ENCODE measurements at places on chromosomes 6 and 20.

GRCh38 chr20:5845681-5846615, 95.7 kb downstream of the SHLD1 start:
- DNase-seq = no peak

- DNase-seq = peak; percentile 32
Observed at GRCh38 chr6:16319813-16320532, 81.6 kb downstream of the GMPR start.

DNA sequence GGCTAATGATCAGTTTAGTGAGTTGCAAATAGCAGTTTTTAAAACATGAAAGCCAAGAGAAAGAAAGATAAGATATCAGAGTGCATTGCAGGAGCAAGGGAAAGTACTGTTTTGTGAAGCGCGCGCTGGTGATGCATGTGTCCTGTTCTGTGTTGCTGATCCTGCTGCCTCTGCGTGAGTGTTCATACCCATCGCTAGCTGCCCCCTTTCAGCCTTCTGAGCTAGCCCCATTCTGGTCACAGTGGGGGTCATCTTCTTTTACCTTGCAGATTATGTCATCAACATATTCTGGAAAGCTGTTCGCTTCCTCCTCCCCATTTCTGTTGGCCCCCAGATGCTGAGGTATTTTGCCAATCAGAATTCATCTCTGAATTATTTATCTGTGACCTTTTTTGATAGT, 1.9 kb downstream of the MRAP2 start:
- no peak for DNase-seq

- no peak for DNase-seq
Observed at GRCh38 chr6:43334466-43335095, 26.0 kb upstream of the CRIP3 start.

DNA sequence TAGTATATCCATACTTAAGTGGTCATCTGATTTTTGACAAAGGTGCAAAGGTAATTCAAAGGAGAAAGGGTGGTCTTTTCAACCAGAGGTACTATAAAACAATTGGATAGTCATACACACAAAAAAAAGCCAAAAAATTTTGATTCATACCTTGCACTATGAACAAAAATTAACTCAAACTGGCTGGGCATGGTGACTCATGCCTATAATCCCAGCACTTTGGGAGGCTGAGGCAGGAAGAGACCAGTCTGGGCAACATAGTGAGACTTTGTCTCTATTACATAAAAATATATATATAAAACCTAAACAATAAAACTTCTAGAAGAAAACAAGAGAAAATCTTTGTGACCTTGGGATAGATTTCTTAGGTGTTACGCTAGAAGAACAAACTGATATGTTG, 43.8 kb upstream of the ADIG start:
- no peak for DNase-seq

GRCh38 chr20:40319741-40320516, 369.1 kb downstream of the MAFB start:
- no peak for DNase-seq

DNA sequence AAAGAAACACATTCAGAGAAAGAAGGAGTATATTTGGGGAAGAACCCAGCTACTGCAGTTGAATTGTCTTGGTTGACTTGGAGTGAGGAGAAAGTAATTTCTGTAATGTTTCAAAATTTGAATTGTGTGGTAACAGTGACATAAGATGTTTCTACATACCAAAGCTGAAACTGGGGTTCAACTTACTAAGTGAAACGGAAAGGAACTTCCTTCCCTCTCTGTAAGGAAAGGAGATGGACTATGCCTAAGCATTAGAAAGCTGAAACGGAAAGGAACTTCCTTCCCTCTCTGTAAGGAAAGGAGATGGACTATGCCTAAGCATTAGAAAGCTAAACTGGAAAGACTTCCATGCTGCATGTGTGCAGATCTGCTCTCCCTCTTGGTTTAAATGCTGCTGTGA, 46.0 kb downstream of the HUS1B start:
- DNase-seq = no peak

DNA sequence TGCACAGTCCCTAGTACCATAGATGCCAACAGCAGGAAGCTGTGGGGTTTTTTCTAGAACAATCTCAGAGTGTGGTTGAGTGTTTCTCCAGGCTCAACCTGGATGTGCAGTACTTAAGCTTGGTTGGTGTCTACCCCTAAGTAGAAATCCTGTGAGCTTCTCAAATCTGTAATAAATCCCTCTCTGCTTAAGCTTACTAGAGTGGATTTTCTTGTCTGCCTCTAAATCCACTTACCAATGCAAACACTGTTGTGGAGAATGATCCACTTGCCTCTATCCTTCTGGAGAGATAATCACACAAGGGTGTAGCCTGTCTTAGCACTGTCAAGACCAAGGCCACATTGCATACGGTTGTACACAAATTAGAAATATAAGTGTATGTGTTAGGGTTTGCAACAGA, 43.3 kb upstream of the CLIC5 start:
- DNase-seq = no peak

DNA sequence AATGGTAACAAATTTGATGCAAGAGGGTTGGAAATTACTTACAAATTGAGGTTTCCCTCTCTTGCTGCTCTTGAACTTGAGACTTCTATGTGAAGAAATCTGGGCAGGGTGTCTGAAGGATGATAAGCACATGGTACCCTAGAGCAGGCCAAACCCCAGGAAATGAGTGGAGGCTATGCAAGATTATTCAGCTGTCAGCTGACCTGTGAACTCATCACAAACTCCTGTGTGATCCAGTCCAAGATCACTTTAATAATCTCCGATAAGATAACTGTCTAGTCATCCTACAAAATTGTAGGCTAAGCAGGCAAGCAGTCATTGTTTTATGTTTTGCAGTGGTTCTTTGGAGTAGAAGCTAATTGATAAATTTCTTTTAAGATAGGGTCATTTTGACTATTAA, 213.1 kb downstream of the BTBD3 start:
- no peak for DNase-seq

DNA sequence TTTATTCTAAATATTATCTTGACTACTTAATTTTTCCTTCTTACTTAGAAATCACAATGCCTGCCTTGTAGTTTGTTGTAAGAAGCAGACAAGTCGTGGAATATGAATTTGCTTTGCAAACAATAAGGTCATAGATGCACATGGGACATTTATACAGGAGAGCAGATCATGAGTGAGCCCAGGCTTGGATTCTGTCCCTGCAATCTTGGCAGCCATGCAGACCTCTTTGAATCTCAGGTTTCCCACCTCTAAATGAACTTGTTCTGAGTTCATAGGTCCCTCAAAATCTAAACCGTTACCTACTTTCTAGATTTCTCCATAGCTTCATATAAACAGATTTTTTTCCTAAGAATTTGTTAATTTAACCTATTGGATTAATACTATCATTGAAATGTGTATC, 19.5 kb downstream of the KIAA0408 start:
- DNase-seq = no peak

DNA sequence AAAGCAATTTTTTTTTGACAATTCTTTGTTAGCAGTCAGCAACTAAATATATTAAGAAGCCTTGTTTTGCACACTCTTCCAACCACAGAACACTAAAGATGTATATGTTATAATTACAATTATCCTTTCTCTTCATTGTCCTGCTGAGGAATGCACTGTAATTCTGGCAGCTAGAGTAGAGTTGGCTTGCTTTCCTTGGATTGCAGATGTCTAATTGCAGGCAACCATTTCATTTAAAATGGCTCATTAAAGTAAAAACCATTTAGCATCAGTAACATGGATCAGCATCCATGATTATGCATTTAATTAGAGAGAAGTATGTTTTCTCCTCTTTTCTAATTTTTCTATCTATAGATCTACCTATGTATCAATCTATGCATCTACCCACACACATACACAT, 335.4 kb downstream of the GRIK2 start:
- DNase-seq = no peak

- DNase-seq = no peak
Observed at GRCh38 chr6:69042297-69042696, 407.2 kb downstream of the ADGRB3 start.

DNA sequence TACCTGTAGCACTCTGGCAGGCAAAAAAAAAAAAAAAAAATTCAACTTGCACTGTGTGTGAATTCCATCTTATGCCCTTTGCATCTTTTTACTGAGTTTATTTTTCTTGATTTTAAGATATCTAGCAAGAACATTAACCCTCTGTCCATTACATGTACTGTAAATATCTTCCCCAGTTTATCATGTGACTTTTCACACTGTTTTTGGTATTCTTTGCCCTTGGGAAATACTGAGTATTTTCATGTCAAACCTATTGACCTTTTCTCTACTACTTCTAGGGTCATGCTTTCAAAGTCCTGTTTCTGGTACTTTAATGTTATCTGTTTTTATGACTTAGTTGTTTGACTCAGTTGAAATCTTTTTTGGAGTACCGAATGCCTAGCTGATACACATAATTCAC, 843 bp upstream of the HUS1B start:
- no peak for DNase-seq

DNA sequence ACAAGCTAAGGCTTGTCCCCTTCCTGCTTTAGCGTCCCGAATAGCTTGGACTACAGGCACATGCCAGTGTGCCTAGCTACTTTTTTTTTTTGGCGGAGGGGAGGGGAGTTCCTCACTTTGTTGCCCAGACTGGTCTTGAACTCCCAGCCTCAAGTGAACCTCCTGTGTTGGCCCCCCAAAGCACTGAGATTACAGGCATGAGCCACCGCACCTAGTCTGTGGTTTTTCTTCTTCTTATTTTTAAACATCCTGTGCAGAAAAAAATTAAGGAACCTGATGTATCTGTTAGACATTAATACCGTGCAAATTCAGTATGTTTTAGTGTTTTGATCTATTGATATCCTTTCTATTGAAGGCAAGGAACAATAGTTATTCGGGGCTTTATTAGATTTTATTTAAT, 25.7 kb downstream of the HIVEP1 start:
- DNase-seq = no peak

- DNase-seq = no peak
Observed at GRCh38 chr6:49636713-49637349, at the start of gene RHAG. RHAG (minus strand) TSS chr6:49636839; CDS start chr6:49636812, 27 bp downstream.

DNA sequence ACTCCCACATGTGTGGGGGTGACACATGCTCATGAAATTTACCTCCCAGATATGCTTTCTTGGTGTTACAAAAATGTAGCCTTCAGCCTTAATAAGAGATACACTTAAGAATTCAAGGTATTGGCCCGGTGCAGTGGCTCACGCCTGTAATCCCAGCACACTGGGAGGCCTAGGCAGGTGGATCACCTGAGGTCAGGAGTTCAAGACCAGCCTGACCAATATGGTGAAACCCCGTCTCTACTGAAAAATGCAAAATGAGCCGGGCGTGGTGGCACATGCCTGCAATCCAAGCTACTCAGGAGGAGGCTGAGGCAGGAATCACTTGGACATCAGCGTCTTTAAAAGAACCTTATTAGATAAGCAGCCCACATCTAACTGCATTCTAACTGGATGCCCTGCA, 614.3 kb upstream of the CDH4 start:
- no peak for DNase-seq

- DNase-seq = peak; percentile 36
Observed at GRCh38 chr6:3990692-3991491, 88.0 kb downstream of the FAM217A start.

- no peak for DNase-seq
Observed at GRCh38 chr6:98946879-98947410, 801 bp downstream of the FBXL4 start.

- DNase-seq = no peak
Observed at GRCh38 chr6:133894369-133894768, 5.5 kb downstream of the TCF21 start.

- no peak for DNase-seq
Observed at GRCh38 chr6:55679503-55679902, 100.5 kb upstream of the HMGCLL1 start.

- DNase-seq = no peak
Observed at GRCh38 chr6:128395596-128395995, 124.8 kb downstream of the PTPRK start.

- no peak for DNase-seq
Observed at GRCh38 chr6:121896363-121896762, 460.9 kb downstream of the GJA1 start.

DNA sequence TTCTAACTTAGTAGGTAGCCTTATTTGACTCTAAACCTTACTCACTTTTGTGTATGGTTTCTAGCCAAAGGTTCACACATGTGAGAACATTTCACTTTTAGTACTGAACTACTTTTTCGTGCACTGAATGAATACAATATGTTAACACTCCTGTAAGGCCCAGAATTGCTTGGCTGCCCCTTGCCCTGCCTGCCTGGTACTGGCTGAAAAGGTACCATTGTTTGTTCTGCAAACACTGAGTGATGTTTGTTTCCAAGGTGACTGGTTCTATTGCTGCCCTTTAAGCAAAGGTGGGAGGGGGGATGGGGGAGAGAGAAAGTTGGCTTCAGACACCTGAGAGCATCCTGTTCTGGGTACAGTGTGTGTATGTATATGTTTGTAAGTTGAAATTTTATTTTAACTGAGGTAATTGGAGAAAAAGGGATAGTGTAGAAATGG, 31.2 kb downstream of the RREB1 start:
- DNase-seq = no peak

DNA sequence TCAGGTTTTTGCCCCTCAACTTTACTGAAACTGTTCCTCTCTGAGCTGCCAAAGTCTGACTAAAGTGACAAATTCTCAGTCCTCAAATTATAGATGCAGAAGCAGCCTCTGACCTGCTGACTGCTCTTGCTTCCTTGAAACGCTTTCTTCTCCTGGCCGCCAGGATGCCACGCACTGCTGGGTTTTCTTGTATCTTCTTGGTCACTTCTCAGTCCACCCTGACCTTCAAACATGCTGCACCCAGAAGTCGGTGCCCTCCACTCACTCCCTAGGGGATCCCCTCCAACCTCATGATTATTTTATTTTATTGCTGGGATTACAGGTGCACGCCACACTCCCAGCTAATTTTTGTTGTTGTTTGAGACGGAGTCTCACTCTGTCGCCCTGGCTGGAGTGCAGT, 24.7 kb downstream of the SYNJ2 start:
- DNase-seq = no peak
